ENCODE measurements at places on chromosomes 1 and 21.

DNA sequence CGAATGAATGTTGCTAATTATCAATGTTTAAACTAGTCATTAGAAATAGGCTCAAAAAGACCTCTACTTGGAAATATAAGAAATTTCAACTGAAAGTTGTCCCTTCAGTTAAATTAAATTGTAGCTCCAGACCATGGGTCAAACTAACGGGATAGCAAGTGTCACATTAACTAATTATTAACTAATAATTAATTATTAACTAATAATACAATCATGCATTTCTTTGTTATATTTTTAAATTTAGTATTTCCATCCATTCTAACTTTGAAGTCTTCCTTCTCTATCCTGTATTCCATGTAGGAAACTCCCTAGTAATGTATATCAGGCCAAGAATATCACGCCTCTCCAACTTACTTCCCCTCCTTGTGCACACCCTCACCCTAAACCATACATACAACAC, 43.4 kb upstream of the HOOK1 start:
- DNase-seq: no peak

- no peak for DNase-seq
Measured at GRCh38 chr1:44244986-44245385, 31.7 kb downstream of the DMAP1 start.

DNA sequence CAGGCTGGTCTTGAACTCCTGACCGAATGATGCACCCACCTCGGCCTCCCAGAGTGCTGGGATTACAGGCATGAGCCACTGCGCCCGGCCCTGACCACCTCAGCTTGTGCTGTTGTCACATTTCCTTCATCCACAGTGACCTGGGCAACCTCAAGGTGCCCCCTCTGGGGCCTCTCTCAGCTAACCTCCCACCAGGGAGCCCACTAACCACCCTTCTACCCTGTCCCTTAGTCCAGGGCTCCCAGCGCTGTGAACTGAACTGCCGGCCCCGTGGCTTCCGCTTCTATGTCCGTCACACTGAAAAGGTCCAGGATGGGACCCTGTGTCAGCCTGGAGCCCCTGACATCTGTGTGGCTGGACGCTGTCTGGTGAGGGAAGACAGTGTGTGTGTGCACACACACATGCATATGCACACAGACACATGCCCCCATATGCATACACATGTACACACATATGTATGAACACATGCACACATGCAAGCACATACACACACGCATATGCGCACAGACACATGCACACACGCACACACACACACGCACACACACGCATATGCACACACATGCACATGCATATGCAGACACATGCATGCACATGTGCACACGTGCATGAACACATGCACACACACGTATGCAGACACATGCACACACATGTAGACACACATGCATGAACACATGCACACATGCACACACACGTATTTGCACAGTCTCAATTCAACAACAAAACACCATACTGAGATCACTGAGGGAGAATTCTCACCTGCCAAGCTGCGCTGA, 6.2 kb downstream of the ADAMTSL4 start:
- DNase-seq: no peak

DNA sequence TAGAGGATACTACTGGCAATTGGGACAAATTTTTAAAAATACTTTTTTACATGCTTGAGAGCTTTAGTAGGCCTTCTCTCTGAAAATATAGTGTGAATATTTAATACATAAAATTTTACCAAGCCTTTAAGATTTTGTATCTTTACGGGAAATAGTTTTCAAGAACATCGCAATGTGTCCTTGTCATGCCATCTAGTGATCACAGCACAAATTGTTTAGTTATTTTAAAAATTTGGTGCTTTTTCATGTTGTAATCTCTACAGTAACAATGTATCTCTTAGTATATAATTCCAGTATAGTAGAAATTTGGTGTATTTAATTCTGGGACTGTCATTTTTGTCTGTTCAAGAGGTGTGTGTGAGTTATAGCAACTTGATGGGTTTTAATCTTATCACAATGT, 6.7 kb downstream of the CDC7 start:
- no peak for DNase-seq

GRCh38 chr1:166297993-166298392, 131.2 kb upstream of the FAM78B start:
- DNase-seq: no peak

- DNase-seq: no peak
Measured at GRCh38 chr1:225114354-225114990, 185.0 kb downstream of the DNAH14 start.
